NCI-H2171 (cell line): ENCODE measurements at places on chromosomes 7 and 10.

GRCh38 chr7:31488562-31489203 is 25.2 kb upstream of the ITPRID1 start:
- DNase-seq = no peak

- DNase-seq = no peak
Observed at GRCh38 chr7:155805826-155806095, 6.5 kb downstream of the SHH start.

GRCh38 chr7:116525298-116525912 is 569 bp downstream of the CAV1 start:
- no peak for DNase-seq

DNA sequence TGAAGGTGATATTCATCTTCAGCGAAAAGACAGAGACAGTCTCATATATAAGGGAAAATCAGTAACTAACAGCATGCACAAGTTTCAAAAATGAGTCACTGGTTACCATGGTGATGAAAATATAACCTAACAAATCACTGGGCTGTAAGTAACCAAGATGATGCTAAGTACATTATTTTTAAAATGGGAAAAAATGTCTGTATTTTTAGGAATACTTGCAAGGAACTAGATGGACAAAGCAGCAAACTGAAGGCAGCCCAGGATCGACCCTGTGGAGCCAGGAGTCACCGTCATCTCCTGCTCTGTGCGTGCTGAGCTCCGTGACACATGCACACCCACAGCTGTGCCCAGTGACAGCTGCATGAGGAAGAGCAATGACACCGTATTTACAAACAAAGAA is 137.3 kb downstream of the ELMO1 start:
- DNase-seq = no peak

- no peak for DNase-seq
Observed at GRCh38 chr7:30082686-30083085, 52.1 kb upstream of the MTURN start.

DNA sequence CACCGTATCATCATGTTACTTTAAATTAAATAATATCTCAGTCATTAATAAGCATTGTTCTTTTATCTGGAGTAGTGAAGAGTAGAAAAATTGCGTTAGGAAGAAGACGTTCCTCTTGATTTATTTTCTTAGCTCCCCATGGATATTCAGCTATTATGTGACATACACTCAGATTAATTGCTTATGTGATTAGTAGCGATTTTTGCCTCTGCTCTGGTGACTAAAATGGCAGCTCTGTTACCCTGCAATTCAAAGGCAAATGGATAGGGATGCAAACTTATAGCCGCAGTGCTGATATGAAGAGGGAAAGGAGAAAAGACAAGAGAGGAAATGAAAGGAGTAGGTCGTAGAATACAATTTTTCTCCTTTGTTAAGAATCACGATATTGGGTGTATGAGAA is 188.4 kb upstream of the MALRD1 start:
- no peak for DNase-seq

DNA sequence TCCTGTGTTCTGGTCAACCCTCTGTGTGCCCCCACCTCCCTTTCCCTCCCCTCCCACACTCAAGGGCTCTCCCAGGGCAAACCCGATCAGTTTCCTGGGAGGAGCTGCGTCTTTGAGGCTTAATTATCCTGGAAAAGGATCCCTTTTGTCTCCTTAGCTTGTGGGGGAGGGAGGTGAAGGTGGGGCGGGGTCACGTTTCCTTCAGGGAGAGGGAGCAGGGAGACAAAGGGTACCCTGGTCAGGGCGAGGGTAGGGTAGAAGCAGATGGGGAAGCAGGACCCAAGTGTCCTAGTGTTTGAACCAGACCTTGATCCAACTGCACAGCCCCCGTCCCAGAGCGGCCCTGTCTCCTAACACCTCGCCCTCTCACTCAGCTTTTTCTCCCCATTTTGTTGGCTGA is 90.1 kb downstream of the HIF1AN start:
- no peak for DNase-seq

GRCh38 chr7:50284296-50284695 is 20.2 kb upstream of the IKZF1 start:
- no peak for DNase-seq

DNA sequence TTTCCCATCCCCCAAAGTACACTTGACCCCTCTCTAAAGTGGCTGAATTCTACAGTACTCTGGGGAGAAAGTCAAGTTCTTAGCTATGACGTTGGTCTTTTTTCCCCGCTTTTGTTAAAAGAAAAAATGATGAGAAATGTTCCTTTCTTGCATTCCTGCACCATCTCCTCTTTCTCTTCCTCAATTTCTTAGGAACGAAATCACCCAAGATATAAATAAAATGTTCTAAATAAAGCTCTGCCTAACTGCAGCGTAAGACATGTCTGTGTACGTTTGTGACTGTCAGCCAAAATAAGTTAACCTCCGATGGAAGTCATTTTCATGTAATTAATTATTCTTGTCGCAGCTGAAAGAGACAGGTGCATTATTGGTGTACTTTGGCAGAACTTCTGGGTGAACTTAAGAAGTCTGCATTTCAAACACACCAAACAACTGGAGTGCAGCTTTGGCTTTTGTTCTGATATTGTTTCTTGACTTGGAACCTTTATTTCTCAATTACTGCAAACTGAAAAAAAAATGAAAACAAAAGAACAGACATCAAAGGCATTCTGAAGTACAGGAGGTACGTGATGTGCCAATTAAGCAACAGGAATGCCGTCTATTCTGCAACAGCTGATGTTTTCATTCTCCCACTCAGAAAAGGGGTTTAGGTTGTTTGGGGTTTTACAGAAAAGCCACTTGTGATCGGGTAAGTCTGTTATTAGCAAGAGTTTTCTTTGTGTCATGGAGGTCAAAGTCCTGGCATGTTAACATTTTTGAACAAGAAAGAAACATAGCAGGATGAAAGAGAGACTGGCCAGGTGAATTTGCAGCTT is 82.4 kb upstream of the SDK1 start:
- no peak for DNase-seq

DNA sequence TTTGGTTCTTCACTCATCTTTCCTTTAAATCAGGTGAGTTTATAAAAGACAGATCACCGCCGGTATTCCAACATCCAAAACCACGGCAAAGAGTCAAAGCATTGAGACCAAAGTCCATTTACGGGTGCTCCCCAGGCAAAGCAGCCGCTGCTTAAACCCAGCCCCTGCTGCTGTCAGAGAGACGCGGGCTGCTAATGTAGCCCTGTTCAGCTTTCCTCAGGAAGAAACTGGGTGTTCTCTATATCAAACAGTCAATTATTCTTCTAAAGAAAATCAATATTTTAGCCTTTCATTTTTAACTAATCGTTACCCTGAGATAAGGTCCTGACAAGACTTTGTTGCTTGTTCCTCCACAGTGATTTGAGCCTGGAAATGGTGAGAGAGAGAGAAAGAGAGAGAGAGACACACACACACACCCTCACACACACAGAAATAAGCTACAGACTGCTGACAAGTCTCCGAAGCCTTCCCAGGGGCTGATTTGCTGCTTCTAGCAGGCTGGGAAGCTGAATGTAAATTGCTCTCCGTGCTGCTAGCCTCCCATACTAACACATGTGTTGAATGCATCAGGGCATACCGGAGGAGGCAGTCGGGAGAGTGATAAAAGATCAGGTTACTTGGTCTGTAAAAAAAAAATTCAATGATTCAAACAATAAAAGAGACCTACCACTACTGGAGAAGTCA is 183.0 kb upstream of the ANK3 start:
- peak; percentile 61 for DNase-seq

DNA sequence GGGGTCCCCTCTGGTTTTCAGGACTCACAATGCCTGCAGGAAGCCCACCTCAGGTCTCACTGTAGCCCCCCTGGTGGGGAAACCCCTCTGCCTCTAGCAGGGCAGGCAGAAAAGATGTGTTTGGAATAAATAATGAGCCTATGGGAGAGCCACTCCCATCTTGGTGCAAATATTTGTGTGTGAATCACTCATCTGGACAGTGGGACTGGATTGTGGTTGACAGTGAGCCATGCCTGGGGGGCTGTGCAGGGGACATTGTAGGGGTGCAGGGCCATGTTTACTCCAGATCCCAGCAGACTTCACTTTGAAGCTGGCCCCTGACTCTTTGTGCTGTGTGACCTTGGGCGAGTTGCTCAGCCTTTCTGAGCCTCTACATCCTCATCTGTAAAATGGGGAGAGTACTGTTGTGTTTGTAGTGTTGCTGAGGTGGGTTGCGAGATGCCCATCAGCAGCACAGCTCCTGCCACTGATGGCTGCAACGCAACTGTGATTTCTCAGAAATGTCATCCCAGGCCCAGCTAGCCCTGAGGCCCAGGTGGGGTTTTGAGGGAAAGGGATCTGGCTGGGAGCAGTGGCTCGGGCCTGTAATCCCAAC is 20.7 kb downstream of the GTF2IRD1 start:
- DNase-seq = no peak

- DNase-seq = peak; percentile 28
Observed at GRCh38 chr10:133357285-133358161, at the start of gene FUOM. Gene FUOM, minus strand, starts transcription at chr10:133358019. Its CDS starts 12 bp downstream, at chr10:133358007.

GRCh38 chr10:98262571-98262970 is 5.4 kb downstream of the LOXL4 start:
- DNase-seq = no peak

DNA sequence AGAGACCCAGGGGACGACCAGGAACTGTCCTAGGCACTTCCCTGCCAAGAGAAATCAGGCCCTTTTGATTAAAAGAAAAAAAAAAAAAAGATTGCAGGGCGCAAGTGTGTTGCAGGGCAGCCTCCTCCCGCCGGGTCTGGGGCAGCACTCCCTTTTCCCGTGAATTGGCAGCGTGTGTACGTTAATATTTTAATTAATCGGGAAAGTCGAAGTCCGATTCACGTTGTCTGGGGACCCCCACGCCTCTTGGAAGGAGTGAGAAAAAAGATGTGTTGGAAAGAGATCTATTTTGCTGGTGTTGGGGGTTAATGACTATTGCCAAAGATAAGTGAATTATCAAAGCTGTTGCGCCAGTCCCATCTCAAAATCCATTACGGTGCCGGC is 1.3 kb upstream of the EBF3 start:
- DNase-seq = no peak

DNA sequence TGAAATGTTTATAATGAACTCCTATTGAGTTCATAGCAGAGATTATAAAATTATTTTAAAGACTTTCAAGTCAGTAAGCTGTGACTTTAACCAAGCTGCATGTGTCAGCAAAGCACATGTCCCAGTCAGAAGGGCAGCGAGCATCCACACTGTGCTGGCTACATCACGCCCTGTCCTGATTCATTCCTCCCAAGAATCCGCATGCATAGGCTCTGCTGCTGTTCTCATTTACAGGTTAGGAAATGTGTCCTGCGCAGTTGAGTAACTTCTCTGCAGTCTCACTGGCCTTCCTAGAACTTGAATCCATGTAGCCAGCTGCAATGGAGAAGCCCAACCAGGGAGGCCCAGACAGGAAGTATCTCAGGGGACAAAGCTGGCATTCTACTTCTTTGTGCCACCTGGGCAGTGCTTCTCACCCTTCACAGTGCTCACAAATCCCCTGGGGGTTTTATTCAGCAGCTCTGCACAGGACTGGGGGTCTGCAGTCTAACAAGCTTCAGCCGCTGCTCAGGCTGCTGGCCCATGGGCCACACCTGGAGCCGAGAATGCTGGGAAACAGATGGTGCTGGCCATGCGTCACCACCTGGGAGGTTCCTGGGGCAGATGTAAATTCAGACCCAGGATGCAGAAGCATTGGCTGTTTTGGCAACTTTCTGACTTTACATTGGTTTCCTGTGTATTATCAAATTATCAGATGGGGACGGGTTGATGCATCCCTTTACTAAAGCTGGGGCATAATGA is 192.8 kb upstream of the GDF10 start:
- DNase-seq = no peak

GRCh38 chr10:119116326-119116951 is 12.5 kb downstream of the DENND10 start:
- no peak for DNase-seq

GRCh38 chr10:132487241-132488135 is 50.1 kb upstream of the INPP5A start:
- DNase-seq = no peak

GRCh38 chr7:25069900-25070443 is 55.1 kb downstream of the CYCS start:
- peak; percentile 74 for DNase-seq
